ENCODE measurements at places on chromosomes 12 and 14. TPM values are rescaled to one million over a fixed set of nuclear protein-coding genes. Genes with fewer than 3 reads are reported as not detected.

DNA sequence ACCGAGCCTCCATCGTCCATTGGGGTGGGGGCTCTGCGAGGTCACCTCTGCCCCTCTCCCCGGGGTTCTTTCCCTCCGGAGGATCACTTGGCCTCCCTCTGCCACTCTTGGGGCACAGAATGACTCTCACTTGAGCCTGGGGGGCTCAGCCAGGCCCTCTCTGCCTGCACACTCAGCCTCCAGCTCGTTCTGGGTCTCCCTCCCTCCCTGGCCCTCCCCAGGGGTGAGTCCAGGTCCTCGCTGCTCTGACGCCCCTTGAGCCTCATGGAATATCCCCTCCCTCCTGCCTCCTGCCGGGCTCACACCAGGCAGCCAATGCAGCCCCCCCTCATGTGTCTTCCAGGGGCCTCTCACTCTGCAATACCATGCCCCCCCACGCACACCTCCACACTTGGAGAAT is 17.7 kb upstream of the SFSWAP start:
- DNase-seq, result peak; percentile 7

DNA sequence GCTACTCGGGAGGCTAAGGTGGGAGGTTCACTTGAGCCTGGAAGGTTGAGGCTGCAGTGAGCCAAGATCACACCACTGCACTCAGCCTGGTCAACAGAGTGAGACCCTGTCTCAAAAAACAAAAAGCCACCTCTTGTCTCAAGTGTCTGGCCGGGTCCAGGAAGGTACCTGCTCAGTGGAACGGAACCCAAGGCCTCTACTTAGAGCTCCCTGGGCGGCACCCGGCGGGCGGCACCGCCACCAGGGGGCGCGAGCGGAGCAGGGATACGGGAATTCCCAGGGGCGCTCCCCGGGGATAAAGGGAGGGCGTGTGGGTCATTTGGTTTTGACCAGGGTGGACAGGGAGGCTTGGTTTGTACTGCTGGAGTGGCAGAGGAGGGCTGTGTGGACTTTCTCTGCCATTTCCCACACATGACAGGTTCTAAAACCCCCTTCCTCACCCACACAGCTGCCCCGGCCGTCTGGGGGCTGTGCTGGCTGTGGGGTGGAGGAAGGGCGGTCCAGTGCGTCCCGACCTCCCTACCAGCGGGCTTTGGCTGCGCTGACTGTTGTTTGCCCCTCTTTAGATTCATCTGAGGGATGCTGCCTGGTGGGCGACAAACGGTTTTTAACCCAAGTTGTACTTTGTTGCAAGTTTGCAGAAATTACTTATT is 91.4 kb downstream of the SETD3 start:
- peak; percentile 23 for DNase-seq

DNA sequence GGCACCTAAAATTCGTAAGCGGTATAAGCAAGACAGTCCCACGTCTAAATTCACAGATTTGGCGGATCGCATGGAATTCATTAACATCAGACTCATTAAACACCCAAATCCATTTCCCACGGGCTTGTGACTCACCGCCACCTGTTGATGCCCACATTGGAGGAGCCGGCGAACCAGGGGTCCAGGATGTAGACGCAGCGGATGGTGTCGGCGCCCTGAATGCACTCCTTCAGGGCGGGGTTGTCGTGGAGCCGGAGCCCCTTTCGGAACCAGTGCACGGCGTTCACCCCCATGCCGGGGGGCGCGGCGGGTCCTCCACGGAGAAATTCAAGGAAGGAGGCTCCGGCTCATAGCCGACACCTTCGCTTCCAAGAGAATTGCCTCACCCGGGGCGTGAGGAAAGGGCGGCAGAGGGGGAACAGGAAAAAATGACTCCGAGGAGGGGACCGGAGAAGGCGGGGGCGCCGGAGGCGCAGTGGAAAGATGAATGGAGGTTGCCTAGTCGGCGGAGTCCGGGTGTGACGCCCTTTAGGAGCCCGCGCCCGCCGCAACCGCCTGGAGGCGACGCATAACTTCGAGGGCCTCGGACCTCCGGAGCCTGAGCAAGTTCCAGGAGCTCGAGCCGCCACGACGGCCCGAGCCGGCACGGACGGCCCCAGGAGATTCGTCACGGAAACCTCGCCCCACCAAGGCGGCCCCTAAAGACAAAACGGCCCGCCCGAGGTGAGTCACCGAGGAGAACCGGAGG is 506 bp downstream of the CRY1 start:
- DNase-seq, result peak; percentile 72

DNA sequence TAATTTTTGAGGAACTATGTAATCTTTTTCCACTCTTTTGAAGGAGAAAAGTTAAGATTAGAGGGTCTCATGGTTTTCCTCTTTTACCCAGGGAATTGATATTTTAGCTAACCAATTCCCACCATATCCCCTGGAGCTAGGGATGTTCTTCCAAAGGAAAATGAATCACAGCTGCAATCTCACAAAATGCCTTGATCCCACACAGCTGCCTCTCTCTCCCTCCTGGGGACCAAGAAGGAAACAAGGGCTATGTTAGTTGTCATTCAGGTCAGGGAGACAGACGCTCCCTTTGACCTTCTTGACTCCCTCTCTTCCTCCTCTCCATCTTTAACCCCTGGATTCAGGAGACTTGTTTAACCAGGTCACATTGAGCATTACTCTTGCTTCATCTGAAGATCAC is 9.5 kb downstream of the DCN start:
- no peak for DNase-seq

GRCh38 chr12:51359851-51360250 is 13.4 kb upstream of the CELA1 start:
- DNase-seq, result no peak

- DNase-seq, result no peak
These were observed 20.9 kb upstream of the CALM1 start for GRCh38 chr14:90375934-90376333.

DNA sequence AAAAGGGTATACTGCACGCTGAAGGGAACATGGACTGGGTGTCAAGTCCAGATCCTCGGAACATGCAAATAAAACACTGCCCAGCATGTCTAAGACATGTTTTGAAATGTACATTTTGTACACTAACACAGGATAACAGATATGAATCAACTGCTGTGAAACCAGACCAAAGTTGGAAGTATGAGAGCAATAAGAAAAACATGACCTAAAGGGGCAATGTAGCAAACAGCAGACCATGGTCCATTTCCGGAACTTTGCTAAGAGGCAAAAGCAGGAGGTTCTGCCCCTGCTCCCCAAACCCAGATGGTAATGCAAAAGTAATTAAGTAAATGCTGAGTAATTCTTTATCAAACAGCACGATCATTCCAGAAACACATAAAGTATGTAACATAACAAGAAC is 125.2 kb downstream of the SLC25A21 start:
- DNase-seq, result no peak

Gene KCNH5
- not detected for total RNA-seq

Gene CCDC175
- not detected for total RNA-seq

Data from activated CD4-positive, alpha-beta memory T cell treated with anti-CD3 and anti-CD28 coated beads, Interleukin-2, amount 10 ng/mL, durations not matched to agents 7 days and 5 days (primary cell).